WTC11 (cell line): ENCODE measurements at places on chromosomes 3 and 15. TPM values are rescaled to one million over a fixed set of nuclear protein-coding genes. Genes with fewer than 3 reads are reported as not detected.

- DNase-seq, result no peak
Observed at GRCh38 chr3:64187065-64187959, 38.0 kb downstream of the PRICKLE2 start.

DNA sequence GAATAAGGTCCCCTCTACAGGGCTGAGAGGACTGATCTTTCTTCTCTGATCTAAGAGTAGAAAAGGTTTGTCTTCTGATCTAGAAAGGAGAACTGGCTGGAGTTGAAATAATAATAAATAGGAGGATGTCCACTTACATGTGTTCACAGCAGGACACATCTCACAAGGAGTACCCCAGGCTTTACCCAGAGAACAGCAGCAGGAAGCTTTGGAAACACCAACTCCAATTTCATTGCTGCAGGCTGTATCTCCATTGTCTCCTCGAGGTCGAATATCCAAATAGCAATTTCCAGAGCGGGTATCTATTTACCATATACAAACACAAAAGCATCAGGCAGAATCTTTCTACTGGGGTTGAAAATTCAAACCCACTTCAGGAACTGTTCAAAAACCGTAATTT lies 136.6 kb downstream of the DUT start:
- no peak for DNase-seq

DNA sequence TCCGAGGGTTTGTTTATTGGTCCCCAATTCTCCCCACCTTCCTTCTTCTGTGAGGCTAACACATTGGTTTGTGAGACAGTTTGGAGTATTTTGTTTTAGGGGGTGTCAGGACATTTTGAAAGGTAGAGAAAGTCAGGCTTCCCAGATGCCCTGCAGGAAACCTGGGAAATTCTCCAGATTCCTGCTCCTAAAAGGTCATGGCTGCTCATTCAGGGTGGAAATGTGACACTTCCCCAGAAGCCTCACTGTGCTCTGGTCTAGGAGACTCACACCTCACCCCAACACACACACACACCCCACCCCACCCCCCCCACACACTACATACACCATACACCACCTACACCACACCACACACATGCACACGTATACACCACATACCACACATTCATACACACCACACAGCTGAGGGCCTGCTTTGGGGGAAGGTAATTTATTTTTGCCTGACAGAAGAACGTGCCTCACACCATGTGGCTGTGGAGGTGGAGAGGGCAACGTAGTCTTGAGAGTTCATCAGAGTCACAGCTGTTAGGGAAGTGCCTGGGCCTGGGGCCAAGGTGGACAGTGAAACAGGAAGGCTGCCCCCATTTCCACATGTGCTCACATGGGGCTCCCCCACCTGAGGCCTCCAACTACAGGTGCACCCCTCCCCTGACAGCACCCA lies 40.4 kb upstream of the LIMD1 start:
- DNase-seq, result no peak

HHATL gene
- 0.21 to 0.92 TPM (median 0.60 TPM) in 3 replicates for total RNA-seq

- DNase-seq, result no peak
Observed at GRCh38 chr3:139457066-139457465, 19.2 kb downstream of the RBP2 start.

ABI3BP gene
- total RNA-seq, result 0.18 to 0.74 TPM (median 0.39 TPM) in 3 replicates

GRCh38 chr3:101377209-101377608 lies 56.8 kb upstream of the IMPG2 start:
- DNase-seq, result no peak

GRCh38 chr15:89419370-89419984 lies 76.9 kb downstream of the RHCG start:
- DNase-seq, result peak; percentile 93

GRCh38 chr3:100737334-100737733 lies 28.0 kb downstream of the TFG start:
- no peak for DNase-seq

DNA sequence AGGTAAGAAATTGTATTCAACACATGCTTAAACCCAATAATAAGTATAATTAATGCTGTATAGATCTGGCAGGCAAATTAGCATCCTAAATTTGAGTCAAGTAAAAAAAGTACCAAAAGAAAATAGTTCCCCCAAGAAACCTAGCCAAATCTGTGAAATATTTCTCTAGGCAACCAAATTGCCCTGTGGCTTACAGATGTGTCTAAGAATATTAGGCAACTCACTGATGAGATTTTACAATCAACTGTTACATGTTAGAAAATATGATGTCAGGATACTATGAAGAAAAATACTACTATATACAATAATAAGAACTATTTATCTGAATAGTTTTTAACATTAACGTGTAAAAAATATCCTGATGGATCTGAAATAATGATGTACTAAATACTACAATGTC lies 397.1 kb downstream of the TIGIT start:
- no peak for DNase-seq

GRCh38 chr3:177471733-177472480 lies 274.6 kb upstream of the TBL1XR1 start:
- no peak for DNase-seq

DNA sequence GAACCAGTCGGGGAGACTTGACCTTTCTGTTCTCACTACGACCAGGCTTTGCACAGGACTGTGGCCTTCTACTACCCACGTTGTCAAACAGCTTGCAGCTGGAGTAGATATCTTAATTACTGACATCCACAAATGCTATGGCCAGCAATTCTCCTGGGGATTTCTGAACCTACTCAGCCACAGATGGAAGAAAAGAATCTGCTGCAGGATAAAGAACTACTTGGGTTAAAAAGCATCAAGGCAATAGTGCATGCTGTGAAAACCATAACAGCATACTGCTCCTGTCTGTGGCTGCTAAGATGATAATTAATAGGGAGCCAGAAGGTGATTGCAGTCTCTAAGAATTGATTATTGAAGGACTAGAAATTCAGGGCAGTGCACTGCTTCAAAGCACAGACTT lies 859.2 kb upstream of the SEMA6D start:
- no peak for DNase-seq

GRCh38 chr3:37995652-37996641 lies 5.4 kb downstream of the VILL start:
- DNase-seq, result peak; percentile 5
